ENCODE measurements at places on chromosomes 11 and 22.

- DNase-seq: peak; percentile 62
These were observed 1.8 kb downstream of the ADSL start for GRCh38 chr22:40348025-40348658.

DNA sequence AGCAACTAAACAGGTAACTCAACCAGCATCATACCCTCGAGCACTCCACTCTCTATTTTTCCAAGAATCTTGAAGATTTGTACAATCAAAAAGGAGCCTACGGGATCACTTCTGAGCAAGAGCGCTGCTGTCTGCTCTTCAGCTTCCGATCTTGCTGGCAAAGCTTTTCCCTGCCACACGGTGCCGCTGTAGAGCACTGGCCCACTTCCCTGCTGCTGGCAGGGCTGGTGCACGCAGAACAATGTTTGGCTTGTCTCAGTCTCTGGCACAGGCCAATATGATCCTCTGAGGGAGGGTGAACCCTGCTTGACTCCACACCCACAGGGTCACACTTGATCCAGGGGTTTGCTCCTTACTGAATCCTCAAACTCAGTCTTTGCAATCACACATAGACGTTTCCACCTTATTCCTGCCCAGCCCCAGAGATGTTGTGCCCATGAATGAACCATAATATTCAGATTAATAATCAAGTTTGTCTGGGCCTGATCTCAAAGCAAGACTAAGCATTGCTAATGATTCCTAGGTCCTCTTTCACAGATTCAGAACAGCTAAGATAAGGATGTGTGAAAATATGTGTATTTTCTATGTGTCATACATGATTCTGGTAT lies 536.6 kb downstream of the SOX6 start:
- DNase-seq: peak; percentile 35

DNA sequence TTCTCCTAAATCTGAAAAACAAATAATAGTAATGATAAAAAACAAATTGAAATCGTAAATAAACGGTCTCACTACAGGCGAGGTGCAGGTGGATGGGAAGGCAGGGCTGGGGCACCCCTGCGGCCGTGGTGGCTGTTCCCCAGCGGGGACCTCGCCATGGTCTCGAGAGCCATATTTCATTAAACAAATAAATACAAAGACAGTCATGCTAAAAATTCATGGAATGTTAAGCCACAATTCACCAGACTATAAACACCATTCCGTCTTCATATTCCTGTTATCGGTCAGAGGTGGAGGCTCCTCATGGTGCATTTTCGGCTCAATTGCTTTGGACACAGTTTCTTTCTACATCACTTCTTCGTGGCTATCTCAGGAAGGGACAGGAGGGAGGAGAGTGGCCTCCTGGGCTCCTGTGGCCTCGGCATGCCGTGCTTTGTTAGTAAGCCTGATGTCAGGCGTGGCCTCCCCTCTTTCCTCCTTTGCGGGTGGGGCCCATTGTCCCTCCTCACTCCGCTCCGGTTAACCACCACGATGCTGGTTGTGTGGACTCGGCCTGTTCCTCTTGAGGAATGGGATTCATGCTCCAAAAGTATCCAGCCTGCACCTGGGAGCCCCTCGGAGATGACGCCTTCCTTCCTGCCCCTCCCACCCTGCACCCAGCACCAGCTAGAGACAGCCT lies 16.1 kb upstream of the BRSK2 start:
- no peak for DNase-seq

DNA sequence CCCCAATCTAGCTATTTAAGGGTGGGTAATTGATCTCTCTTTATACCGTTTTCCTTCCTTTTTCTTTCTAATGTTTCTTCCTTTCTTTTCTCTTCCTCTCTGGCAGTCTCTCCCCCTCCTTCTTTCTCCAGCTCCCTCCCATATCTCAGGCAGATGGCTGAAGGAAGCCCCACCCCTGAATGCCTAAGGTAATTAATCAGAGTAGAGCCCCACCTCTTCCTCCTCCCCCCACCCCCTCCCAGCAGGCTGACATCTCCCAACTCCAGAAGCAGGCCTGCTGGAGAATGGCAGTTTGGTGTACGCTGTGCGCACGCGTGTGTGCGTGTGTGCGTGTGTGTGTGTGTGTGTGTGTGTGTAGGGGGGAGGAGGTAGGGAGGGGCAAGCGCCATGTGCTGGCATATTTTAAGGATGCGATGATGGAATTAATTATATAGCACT lies 122.6 kb downstream of the APOL5 start:
- DNase-seq: no peak

DNA sequence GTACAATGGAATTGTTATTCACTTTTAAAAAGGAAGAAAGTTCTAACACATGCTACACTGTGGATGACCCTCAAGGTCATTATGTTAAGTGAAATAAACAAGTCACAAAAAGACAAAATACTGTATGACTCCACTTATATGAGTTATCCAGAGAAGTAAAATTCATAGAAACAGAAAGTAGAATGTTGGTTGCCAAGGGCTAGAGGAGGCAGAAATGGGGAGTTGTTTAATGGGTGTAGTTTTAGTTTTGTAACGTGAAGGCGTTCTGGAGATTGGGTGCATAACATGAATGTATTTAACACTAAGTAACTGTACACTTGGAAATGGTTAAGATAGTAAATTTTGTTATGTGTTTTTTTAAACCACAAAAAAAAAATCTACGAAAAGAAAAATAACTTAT lies 43.8 kb downstream of the CCDC81 start:
- no peak for DNase-seq

- no peak for DNase-seq
These were observed 1292.1 kb downstream of the TBC1D22A start for GRCh38 chr22:48054596-48054995.

- no peak for DNase-seq
These were observed 5.1 kb upstream of the OSBPL5 start for GRCh38 chr11:3170044-3170755.

- peak; percentile 17 for DNase-seq
These were observed 34.8 kb upstream of the PSMA1 start for GRCh38 chr11:14554959-14555358.

GRCh38 chr11:117754030-117754429 lies 43.0 kb downstream of the DSCAML1 start:
- no peak for DNase-seq

DNA sequence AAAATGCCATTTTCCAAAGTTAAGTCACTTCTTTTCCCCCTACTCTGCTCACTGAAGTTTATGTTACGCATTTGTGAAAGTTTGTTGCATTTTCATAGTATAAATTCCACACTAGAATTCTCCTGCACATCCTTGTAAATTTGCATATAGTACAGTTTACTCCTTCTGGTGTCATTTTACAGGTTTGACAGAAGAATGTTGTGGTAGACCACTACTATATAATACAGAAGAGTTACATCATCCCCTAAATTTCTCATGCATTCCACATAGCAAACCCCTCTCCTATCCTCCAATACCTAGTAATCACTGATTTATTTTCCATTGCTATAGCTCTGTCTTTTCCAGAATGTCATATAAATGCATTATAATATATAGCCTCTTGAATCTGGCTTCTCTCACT lies 64.5 kb downstream of the CCDC73 start:
- no peak for DNase-seq

DNA sequence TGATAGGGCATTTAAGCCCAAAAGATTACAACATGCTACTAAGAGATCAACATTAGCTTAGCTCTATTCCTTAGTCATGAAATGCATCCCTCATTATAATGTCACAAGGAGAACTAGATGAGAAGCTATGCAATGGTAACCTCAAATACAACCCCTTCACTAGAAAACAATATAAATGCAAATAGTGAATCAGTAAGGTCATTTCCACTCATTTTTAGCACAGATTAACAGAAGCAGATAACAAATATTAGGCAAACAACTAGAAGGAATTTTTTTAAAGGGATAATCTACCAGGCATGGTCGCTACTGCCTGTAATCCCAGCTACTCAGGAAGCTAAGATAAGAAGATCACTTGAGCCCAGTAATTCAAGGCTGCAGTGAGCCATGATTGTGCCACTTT lies 28.2 kb downstream of the SIK3 start:
- DNase-seq: no peak

Data from AML-193 (cell line).